ENCODE measurements at places on chromosomes 13 and 19.

- DNase-seq = no peak
Observed at GRCh38 chr19:10679743-10680142, 21.5 kb upstream of the QTRT1 start.

DNA sequence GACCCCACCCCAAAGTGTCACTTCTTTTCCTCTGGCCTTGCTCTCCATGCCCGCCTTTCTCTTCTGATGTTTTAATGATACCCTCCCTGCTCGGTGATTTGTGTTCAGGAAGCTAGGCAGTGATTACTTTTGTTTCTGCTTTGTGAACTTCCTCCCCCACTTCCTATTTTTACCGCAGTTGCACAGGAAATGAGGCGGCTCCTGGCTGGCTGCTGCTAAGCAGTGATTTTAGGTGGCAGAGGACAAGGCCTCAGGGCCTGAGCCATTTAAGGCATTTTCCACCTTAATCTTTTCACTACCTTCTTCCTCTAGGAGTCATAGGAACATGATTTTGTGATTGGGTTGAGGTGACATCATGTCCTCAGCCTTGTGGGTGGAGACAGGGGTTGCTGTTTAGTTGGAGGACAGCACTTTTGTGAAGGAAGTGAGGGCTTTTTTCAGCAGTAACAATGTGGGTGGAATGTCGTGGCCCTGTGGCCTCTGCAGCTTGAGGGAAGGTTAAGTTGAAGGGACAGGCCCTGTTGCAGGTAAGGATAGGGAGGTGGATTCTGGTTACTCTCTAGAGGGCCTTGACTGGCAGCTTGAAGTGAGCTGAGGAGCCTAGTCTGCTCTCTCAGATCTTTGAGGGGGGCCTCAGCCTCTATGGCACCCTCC lies 15.7 kb downstream of the GARRE1 start:
- DNase-seq = peak; percentile 52

DNA sequence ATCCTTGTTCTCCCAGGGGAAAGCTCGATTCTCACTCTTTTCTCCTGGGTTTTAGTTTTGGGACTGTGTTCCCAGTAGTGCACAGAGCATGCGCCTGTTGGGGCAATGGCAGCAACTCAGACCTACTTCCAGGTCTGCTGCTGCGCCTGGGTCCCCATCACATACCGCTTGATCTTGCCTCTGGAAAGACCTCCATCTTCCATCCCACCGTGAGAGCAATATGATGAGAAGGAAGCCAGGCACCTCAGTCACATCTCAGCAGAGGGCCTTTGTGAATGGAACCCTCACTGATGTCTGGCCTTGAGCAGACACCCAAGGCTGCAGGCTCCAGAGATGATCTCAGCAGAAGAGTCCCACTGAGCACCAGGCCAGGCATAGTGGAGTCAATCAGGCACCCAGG lies 176.8 kb upstream of the ZNF507 start:
- DNase-seq = no peak

DNA sequence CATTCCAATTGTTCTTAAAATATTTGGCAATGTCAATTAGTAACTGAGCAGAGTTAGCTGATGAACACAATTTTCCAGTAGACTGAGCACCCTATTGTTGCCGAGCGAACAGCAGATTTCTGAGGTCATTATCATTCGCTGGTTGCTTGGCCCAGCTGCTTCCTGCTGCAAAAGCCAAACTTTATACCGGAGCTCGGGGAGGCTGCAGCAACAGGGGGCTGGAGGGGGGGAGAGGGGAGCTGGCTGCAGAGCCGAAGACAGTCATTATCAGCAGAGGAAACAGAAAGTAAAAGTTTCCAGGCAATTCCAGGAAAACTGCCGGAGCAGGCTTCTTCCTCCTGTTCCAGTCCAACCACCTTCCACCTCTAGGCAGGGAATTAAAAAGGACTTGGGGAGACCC lies 77.9 kb downstream of the ZNF536 start:
- DNase-seq = no peak

DNA sequence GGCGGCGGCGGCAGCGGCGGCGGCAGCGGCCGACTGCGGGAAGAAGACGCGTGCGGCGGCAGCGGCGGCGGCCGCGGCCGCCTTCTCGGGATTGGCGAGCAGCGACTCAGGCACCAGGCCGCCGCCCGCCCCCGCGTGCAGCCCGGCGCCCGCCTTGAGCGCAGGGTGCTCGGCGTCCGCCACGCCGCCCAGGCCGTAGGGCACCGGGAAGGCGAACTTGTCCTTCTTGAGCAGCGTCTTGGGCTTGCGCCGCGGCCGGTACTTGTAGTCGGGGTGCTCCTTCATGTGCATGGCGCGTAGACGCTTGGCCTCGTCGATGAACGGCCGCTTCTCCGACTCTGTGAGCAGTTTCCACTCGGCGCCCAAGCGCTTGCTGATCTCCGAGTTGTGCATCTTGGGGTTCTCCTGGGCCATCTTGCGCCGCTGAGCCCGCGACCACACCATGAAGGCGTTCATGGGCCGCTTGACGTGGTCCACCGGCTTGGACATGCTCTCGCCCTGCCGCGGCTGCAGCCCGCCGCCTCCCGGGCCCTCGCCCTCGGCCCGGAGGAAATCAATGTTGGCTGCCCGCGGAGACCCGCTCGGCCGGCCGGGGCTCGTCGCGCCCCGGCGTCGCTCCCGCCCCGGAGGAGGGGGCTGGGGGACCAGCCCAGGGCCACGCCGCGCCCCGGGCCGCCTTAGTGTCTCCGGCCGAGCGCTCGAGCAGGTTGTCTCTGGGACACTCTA lies 621 bp downstream of the SOX21 start:
- no peak for DNase-seq

GRCh38 chr13:50911081-50911631 lies 1.6 kb downstream of the RNASEH2B start:
- no peak for DNase-seq

GRCh38 chr13:96982672-96983071 lies 11.6 kb downstream of the OXGR1 start:
- no peak for DNase-seq

GRCh38 chr19:18109733-18110608 lies 12.4 kb downstream of the MAST3 start:
- peak; percentile 88 for DNase-seq

GRCh38 chr19:18955042-18955441 lies 14.0 kb upstream of the HOMER3 start:
- no peak for DNase-seq

- no peak for DNase-seq
Observed at GRCh38 chr19:40778706-40779284, 748 bp downstream of the RAB4B start.

DNA sequence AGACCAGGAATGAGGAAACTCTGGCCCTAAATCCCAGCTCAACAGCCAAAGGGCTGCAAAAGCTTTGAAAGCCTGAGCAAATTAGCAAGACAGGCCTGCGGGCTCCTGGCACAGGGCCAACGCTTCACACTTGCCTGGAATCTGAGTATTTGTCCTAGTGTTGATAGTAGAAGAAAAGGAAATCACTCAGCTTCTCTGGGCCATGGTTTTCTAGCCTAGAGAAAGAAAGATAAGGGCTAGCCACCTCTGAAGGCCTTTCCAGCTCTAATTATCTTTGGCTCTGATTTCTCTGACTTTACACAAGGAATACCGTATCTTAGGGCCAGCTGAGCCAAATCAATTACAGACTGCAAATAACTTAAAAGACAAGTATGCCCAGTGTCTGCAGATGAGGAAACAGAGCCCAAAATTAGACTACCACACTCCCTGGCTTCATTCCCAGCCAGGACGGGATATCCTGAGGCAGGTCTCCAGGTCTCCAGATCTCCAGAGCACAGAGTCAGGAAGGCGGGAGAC lies 69.6 kb downstream of the STK24 start:
- DNase-seq = peak; percentile 64

DNA sequence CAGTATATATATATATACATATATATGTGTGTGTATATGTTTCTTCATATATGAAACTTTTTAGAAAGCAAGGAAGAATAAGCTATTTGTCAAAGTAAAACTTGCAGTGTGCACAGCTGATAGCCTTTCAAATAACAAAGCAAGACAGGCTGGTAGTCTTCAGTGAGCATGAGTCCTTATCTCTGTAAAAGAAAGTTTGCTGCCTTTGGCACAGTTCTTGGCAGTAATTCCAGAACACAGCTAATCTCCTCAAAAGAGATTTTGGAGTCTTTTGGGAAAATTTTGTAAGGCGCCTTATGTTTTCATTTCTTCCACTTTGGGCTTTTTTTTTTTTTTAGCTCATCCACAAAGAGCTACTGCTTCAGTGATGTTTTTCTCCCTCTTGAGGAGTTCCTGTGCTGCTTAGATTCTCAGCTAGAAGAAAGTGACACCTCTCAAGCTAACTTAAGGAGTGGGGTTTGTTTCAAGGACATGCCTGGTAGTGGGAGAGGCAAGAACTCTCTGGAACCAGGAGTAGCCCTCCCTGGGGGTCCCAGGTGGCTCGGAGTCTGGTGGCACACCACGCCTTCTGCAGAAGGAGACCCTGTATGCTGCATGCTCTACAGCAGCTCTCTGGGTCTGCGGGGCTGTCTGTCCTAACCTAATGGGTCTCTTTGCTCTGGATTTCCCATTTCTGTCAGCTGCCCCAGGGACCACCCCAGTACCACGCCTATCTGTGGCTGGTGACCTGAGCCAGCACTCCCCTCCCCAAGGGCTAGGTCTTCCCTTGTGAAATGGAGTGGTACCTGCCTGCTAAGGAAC lies 58.8 kb downstream of the TNFRSF19 start:
- DNase-seq = no peak

DNA sequence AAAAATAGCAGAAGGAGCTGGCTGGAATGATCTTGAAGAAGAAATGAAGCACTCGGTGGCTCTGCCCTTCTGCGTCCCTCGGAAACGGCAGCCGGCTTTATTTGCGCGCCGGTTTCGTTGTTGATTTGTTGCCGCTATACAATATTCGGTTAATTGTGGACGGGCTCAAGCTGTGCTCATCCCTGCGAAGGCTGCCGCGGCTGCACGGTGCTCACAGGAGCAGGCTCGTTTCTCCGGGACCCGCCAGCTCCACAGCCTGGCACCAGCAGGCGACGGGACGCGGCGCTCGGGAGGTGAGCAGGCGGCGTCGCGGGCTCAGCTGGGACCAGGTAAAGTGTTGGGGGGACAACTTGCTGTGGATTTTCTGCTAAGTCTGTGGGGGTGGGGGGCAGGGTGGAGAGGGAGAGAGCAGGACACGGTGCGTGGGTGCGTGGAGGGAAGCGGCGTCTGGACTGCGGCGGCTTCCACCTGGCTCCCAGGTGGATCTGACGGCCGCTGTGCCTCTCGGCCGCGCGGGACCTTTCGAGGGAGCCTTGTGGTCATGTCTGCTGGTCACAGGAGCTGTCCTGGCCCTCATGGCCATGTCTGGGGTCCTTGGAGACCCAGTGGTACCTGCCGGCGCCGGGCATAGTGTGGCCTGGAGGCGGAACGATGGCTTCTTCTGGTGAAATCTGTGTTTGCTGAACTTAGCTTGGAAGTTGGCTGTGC lies 90.9 kb downstream of the TEX29 start:
- no peak for DNase-seq

DNA sequence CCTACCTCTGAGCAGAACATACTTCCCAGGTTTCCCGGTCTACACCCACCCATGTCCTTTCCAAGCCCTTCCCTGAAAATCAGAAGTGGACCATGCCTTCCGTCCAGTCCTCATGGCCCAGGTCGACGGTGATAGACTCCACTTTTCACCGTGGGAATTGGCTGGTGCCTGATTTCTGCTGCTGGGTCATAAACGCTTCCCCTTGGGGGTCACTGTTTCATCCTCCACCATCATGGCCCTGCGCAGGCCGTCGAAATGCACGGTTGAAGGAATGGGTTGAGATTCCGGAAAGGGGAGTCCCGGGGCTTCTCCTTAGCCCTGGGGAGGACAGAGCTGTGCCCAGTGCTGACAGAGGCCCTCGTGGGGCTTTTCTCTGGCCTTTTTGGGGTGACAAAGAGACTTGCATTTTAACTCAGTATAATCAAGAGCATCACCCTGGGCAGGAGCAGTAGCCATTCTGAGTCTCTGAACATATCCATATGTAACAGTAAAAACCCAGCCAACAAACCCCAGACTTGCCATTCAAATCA lies 75.5 kb downstream of the SOX1 start:
- no peak for DNase-seq

DNA sequence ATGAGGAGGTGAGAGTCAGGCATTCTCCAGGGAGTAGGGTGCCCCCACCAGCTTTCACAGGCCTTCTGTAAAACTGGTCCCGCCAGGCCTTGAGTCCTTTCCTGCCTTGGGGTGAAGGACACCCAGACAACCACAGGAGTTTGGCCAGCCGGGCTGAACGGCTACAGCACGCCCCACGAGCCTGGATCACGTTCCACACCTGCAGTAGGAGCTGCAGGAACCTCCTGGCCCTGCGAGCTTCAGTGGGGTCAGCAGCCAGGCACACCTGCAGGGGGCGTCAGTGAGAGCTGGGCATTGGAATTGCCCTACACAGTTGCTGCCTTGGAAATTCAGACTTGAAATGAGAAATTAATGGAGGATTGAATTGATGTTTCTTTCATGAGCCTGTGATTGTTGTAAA lies 45.7 kb downstream of the COL4A2 start:
- DNase-seq = no peak

DNA sequence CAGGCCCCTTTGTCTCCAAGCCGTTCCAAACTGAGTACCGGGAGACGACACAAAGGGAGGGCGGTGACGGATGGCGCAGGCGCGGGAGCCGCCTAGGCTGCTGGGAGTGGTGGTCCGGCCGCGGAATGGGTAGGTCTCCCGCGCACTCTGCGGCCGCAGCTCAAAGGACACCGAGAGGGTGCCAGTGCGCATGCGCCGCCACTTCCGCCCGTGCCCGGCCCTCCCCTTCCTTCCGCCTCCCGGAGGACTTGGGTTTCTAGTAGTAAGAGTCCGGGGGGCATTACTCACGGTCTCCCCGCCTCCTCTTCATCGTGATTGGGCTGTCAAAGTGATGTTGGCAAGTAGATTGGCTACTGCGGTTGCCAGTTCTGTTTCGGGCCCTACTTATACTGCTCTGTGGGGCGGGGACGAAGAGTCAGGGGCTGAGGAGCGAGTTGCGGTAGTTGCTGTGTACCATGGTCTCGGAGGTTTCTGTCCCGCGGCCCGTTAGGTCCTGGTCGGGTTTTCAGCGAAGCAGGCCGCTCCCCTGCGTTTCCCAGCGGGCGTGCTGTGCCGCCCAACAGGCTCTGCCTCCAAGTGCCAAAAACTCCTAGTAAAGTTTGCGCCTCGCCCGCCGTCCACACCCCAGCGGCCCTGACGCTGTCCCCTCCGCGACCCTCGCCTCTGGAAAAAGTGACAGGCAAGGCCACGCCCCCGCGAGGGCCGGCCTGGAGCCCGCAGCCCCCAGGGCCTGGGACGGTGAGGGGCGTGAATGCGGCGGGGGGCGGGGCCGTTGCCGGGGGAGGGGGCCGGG lies 455 bp upstream of the ING1 start:
- peak; percentile 100 for DNase-seq

Data from left lobe of liver (tissue), 2 donors.